ENCODE measurements at places on chromosomes 2 and 18.

DNA sequence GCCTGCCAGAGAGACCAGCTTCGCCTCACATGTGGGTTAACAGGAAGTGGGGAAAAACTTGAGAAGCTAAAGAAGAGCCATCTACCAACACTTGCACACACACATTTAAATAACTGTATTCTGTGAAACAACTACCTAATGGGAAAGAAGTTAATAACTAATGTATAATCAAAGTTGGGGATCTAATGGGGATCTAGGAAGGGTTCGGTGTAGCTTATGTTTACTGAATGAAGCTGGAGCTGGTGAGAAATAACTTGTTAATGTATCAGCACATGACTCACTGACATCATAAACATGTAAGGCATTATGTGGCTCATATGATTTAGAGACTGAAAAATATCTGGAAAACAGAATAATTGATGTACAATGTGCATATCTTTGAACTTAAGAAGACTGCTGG lies 421.3 kb upstream of the NXPH2 start:
- H3K4me3 ChIP-seq, result no peak overlapping the region
- H3K4me1 ChIP-seq, result no peaks in the 10 kb centered on the region
- no peaks in the 10 kb centered on the region for H3K27me3 ChIP-seq
- no peaks in the 10 kb centered on the region for H3K36me3 ChIP-seq
- H3K27ac ChIP-seq, result no peak overlapping the region

DNA sequence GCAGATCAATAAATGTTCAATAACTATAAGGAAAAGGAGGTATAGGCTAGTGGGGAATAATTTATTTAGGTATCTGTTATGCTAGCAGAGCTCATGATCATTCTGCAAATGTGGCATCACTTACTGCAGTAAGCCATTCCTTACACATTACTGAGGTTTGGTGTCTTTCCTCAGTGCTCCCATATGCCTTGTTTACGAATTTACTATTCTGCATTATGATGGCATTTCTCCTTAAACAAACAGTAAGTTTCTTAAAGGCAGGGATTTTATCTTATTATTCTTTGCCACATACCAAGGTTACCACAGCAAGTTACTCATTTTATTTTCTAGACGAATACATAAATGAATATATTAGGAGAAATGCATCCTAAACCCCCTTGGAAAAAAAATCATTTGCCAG lies 88.4 kb downstream of the DSEL start:
- DNase-seq, result no peak
- H3K27me3 ChIP-seq, result no peaks in the 10 kb centered on the region
- H3K4me3 ChIP-seq, result no peak overlapping the region
- H3K36me3 ChIP-seq, result no peaks in the 10 kb centered on the region
- no peak overlapping the region for H3K27ac ChIP-seq

- H3K27me3 ChIP-seq, result no peaks in the 10 kb centered on the region
- H3K4me1 ChIP-seq, result no peaks in the 10 kb centered on the region
- no peak for DNase-seq
- H3K27ac ChIP-seq, result no peak overlapping the region
- H3K4me3 ChIP-seq, result no peak overlapping the region
Measured at GRCh38 chr2:236685361-236685760, 115.7 kb downstream of the ACKR3 start.

DNA sequence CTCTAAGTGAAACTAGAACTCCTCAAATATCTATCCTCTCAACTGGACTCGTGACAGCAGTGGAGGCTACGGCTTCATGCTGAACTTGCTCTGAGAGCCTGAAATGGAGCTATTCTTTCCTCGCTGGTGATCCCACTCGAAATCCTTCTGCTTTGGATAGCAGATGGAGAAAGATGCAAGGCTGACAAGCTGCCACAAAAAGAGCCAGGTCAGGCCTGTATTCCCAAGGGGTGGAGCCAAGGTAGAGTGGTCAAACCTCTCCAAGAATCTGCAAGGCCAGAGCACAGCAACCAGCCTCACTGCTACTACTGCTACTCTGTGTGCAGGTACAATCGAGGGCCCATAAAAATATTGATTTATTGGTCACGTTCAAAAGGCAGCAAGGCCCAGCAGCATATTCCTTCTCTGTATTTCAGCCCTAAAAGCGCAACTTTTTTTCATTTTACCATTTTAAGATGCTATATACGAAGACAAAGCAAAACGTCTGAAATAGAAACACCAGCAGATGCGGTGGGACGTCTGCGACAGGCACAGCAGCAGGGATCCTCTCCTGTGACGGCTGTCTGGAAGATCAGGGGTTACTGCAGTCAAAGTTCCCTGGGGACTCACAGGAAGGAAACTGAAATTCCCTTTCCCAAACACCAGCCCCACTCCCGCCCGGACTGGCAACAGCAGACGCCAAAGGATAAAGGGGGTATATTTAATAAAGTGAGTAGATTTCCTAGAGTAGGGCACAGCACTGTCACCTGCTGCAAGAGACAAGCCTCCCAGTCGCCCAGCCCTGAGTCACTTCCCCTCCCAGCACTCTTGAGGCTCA lies 2.4 kb downstream of the SPRED2 start:
- H3K27me3 ChIP-seq, result no peaks in the 10 kb centered on the region
- H3K4me1 ChIP-seq, result peaks cover 36% of the 10 kb centered on the region
- H3K36me3 ChIP-seq, result no peaks in the 10 kb centered on the region
- H3K4me3 ChIP-seq, result peak overlapping the region; percentile 96
- H3K27ac ChIP-seq, result peak overlapping the region; percentile 92
- DNase-seq, result no peak

DNA sequence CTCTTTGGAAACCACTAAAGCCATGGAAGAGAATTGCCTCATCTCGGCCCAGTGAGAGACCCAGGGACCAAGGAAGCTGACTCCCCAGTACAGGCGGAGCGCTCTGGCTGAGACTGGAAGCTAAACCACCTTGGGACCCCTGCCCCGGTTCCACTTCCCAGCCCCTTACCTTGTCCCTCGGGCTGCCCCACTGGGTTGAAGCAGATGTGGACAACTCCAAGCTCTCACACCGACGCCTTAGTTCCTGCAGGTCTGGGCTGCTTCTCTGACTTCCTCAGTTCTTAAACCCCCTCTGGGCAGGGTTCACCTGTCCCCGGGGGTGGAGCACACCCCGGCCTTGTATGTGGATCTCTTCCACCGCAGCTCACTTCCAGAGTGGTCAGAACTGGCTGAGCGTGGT lies 266.2 kb downstream of the PHLPP1 start:
- peaks cover 11% of the 10 kb centered on the region for H3K4me1 ChIP-seq
- no peaks in the 10 kb centered on the region for H3K27me3 ChIP-seq
- H3K27ac ChIP-seq, result no peak overlapping the region
- no peak for DNase-seq

- DNase-seq, result no peak
- H3K4me1 ChIP-seq, result peaks cover 9% of the 10 kb centered on the region
- H3K4me3 ChIP-seq, result no peak overlapping the region
- H3K27ac ChIP-seq, result no peak overlapping the region
- no peaks in the 10 kb centered on the region for H3K27me3 ChIP-seq
- H3K36me3 ChIP-seq, result peaks cover 5% of the 10 kb centered on the region
Measured at GRCh38 chr2:24642351-24642750, 150.8 kb downstream of the PTRHD1 start.

DNA sequence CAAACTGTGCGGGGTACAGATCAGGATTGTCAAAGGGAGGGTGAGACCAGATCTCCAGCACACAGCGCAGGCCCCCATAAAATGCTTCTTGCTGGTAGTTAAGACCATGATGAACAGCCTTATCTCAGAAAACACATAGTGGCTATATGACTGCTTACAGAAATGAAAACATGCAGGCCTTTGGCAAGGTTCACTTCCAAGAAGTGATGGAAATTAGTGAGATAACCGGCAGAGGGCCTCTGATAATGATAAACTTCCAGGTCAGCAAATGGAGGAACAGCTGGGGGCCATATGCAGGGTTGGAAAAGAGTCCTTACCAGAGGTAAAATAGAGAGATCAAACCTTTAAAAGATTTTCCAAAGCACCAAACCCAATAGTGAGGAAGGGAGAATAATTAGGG lies 46.6 kb downstream of the CFAP221 start:
- H3K27ac ChIP-seq, result no peak overlapping the region
- no peak for DNase-seq
- no peaks in the 10 kb centered on the region for H3K4me1 ChIP-seq
- no peaks in the 10 kb centered on the region for H3K36me3 ChIP-seq
- H3K27me3 ChIP-seq, result no peaks in the 10 kb centered on the region

DNA sequence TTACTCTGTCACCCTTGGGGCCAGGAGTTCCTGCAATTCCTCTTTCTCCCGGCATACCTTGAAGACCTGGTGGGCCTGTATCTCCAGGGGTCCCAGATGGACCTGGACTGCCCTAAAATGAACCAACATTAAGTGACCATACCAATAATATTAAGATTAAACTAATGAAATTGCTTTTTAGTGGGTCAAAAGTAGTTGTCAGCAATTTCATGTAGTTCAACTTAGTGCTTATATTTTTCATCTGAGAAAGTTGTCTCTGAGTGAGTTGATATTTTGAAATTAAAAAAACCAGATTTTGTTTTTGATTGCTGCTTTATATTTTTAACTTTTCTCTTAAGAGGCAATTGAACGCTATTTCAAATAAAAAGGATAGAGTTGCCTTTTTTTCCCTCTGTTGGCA lies 83.1 kb downstream of the COL3A1 start:
- no peaks in the 10 kb centered on the region for H3K4me1 ChIP-seq
- H3K36me3 ChIP-seq, result peaks cover 10% of the 10 kb centered on the region
- DNase-seq, result no peak
- no peak overlapping the region for H3K27ac ChIP-seq
- no peak overlapping the region for H3K4me3 ChIP-seq

GRCh38 chr2:173090973-173091660 lies 15.5 kb downstream of the MAP3K20 start:
- H3K27ac ChIP-seq, result peak overlapping the region; percentile 31
- no peak overlapping the region for H3K4me3 ChIP-seq
- H3K4me1 ChIP-seq, result peaks cover 23% of the 10 kb centered on the region
- peaks cover 9% of the 10 kb centered on the region for H3K36me3 ChIP-seq
- no peaks in the 10 kb centered on the region for H3K27me3 ChIP-seq

- peaks cover 52% of the 10 kb centered on the region for H3K4me1 ChIP-seq
- no peak overlapping the region for H3K27ac ChIP-seq
Measured at GRCh38 chr18:7754258-7754657, 187.1 kb downstream of the PTPRM start.

Data from lower lobe of right lung (tissue), 2 donors.